ENCODE measurements at places on chromosomes 4 and X. TPM values are rescaled to one million over a fixed set of nuclear protein-coding genes. Genes with fewer than 3 reads are reported as not detected.

DNA sequence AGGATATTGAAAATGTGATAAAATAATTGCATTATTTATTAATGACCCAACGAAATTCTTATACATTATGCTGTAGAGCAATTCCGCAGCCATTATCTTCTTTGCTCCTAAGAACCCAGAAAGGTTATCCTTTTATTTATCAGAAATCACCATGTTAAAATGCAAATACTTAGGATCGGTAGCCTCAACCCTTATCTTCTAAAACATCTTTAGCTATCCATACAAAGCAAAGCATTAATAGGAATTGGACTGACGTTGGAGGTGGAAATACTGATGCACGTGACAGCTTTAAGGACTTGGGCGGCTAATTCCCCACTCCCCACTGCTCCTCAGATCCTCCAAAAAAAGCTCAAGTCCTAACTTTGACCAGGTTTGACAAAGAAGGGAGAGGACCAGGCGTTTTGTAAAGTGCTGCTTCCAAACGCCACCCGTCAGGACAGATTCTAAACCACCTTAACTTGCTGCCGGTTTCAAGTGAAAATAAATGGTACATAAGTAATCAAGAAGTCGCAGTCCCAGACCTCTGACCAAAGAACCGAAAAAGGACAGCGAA, 539 bp upstream of the SPCS3 start:
- peak overlapping the region; percentile 95 for H3K4me3 ChIP-seq
- no peaks in the 10 kb centered on the region for H3K27me3 ChIP-seq
- peaks cover 4% of the 10 kb centered on the region for H3K36me3 ChIP-seq
- H3K27ac ChIP-seq: peak overlapping the region; percentile 40

DNA sequence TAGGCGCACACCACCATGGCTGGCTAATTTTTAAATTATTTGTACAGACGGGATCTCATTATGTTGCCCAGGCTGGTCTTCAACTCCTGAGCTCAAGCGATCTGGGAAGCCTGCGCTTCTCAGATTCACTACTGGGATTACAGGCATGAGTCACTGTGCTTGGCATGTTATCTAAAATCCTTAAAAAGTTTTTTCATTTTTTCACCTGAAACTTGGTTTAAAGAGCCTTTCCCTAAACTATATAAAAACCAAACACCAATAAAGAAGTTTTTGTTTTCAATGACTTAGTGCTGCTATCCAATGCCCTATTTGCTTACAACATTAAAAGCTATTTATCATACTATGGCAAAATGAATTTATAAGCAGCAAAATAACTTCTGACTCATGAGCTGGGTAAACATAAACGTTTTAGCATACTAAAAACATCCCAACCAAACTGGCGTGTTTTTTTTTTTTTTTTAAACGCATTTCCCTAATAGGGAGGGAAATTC, 127.8 kb downstream of the UBE2K start:
- H3K27ac ChIP-seq: no peak overlapping the region
- H3K36me3 ChIP-seq: peaks cover 51% of the 10 kb centered on the region
- H3K4me1 ChIP-seq: no peaks in the 10 kb centered on the region
- no peak for DNase-seq
- no peaks in the 10 kb centered on the region for H3K27me3 ChIP-seq
- no peak overlapping the region for H3K4me3 ChIP-seq

GRCh38 chr4:78922207-78922606, 17.0 kb downstream of the PAQR3 start:
- no peak for DNase-seq
- no peaks in the 10 kb centered on the region for H3K27me3 ChIP-seq
- no peak overlapping the region for H3K27ac ChIP-seq
- H3K36me3 ChIP-seq: no peaks in the 10 kb centered on the region

DNA sequence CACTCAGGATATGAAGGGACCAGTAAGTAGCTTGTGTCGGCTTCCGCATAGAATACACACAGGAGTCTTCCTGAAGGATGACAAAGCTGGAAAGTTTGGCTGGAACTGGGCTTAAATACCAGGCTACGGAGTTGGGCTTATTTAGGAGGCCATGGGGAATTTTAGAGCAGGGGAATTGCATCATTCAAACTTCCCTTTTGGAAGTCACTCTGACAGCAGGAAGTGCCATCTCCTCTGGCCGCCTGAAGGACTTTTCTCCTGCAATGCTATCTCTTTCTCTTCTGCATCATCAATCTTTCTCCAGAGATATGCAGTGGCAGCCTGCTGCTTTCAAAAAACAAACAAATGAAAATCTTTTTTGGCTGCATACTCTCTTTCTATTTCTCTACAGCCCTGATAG, 48.4 kb upstream of the PAK3 start:
- no peak for DNase-seq
- no peaks in the 10 kb centered on the region for H3K27me3 ChIP-seq
- H3K4me1 ChIP-seq: no peaks in the 10 kb centered on the region
- no peak overlapping the region for H3K4me3 ChIP-seq
- no peak overlapping the region for H3K27ac ChIP-seq

Gene NHS
- total RNA-seq: not detected

GRCh38 chrX:52420824-52421443, 52.1 kb downstream of the XAGE2 start:
- H3K27me3 ChIP-seq: no peaks in the 10 kb centered on the region
- H3K27ac ChIP-seq: no peak overlapping the region
- H3K4me3 ChIP-seq: no peak overlapping the region
- DNase-seq: no peak
- no peaks in the 10 kb centered on the region for H3K36me3 ChIP-seq
- no peaks in the 10 kb centered on the region for H3K4me1 ChIP-seq

DNA sequence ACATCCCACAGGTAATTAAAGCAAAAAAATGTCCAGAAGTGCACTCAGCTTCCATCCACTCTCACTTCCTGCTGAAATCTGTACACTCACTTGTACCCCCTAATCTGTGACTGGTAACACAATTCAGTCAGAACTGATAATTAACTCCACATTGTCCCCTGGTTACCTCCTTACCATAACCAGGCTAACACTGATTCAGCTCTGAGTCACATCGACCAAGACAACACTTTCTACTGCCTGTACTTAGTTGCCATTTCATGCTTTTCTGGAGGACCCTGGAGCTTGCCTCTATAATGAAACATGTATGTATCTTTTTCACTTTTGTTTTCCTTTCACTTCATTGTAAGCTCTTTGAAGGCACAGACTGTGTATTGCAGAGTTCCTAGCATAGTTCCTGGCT, 130.9 kb upstream of the GABRG1 start:
- no peak overlapping the region for H3K27ac ChIP-seq
- no peaks in the 10 kb centered on the region for H3K36me3 ChIP-seq
- DNase-seq: no peak
- H3K27me3 ChIP-seq: no peaks in the 10 kb centered on the region
- H3K4me3 ChIP-seq: no peak overlapping the region
- H3K4me1 ChIP-seq: no peaks in the 10 kb centered on the region

DNA sequence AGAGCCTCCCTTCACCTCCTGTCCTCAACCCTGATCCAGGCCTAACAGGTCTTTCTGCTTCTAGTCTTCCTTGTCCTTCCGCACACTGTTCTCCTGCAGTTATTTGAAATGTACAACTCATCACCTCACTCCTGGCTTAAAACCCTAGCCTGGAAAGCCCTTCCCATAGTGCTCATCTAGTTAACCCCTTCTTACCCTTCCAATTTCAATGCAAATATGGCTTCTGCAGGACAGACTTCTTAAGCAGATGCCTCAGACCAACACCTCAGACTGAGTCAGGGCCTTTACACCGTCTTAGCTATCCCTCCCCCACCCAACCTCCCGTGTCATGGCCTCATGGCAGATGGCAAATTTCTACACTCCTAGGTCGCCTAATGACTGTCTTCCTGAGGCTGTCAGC, 130.4 kb downstream of the BCOR start:
- no peak overlapping the region for H3K4me3 ChIP-seq
- H3K36me3 ChIP-seq: no peaks in the 10 kb centered on the region
- peaks cover 18% of the 10 kb centered on the region for H3K4me1 ChIP-seq

Gene XAGE2
- total RNA-seq: not detected

DNA sequence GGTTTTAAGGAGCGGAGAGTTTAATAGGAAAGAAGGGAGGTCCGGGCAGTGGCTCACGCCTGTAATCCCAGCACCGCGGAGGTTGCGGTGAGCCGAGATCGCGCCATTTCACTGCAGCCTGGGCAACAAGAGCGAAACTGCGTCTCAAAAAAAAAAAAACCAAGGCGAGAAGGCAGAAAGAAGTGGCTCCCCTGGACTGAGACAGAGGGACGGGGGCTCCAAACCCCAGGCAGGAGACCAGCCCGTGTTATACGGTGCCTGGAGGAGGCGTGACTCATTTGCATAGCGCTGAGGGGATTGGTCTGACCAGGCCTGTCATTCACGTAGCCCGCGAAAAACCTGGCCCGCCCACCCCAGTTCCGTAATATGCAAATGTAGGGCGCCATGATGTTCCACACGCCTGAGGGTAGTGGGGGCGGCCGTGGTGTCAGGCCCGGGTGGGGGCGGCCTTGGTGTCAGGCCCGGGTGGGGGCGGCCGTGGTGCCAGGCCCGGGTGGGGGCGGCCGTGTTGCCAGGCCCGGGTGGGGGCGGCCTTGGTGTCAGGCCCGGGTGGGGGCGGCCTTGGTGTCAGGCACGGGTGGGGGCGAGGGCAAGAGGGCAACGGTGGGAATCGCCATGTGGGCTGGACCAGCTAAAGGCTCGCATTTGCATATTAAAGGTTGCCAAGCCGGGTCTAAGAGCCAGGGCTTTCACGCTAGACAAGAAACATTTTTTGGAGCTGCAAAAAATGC, 2.1 kb downstream of the PLCXD1 start:
- H3K4me1 ChIP-seq: no peaks in the 10 kb centered on the region
- H3K27me3 ChIP-seq: peaks cover 2% of the 10 kb centered on the region
- DNase-seq: peak; percentile 89
- no peaks in the 10 kb centered on the region for H3K36me3 ChIP-seq
- peak overlapping the region; percentile 61 for H3K27ac ChIP-seq

DNA sequence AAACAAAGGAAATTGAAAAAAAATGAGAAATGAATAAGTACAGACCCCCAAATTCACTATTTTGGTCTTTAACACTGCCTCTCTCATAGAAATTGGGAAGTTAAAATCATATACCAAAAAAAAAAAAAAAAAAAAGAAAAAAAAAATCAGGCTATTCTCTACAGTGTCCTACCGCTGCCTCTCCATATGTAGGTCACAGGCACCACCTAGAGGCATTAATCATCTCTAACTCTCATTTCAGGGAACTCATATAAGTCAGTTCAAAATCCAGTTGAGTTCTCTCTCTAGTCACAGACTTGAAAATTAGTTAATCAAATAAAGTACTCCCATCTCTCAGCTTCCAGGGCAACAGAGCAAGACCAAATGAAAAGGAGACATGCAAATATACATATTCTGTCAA, 47.9 kb downstream of the COX18 start:
- H3K27me3 ChIP-seq: no peaks in the 10 kb centered on the region
- no peak overlapping the region for H3K4me3 ChIP-seq
- no peak overlapping the region for H3K27ac ChIP-seq
- H3K4me1 ChIP-seq: no peaks in the 10 kb centered on the region
- H3K36me3 ChIP-seq: no peaks in the 10 kb centered on the region

Gene MAGEC1
- not detected for total RNA-seq

Gene HS6ST2
- total RNA-seq: not detected

DNA sequence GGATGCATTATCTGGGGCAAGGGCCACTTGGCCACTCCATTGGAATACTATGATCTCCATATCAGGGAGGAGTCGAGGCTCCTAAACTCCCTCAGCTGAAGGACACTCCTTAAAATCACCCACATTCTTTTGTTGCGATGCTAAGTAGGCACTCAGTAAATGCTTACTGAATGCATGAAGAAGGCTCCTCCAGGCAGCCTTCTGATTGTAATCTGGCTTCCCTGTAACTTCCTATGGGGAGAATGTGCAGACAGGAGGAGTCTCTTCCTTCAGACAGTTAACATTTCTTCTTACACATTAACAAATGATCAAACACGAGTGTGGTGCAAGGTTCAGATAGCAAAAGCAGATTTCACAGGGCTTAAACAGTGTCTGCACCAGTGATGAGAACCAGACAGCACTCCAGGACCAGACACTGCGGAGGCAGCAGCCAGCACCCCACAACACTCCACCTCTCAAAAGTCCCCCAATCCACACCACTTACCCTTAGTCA, 21.4 kb upstream of the USO1 start:
- no peak overlapping the region for H3K4me3 ChIP-seq
- H3K27ac ChIP-seq: no peak overlapping the region
- no peaks in the 10 kb centered on the region for H3K27me3 ChIP-seq
- no peak for DNase-seq

- H3K27ac ChIP-seq: no peak overlapping the region
- H3K4me3 ChIP-seq: no peak overlapping the region
- no peak for DNase-seq
- H3K27me3 ChIP-seq: no peaks in the 10 kb centered on the region
- no peaks in the 10 kb centered on the region for H3K36me3 ChIP-seq
Measured at GRCh38 chr4:144518181-144518895, 127.6 kb upstream of the HHIP start.

- peaks cover 9% of the 10 kb centered on the region for H3K4me1 ChIP-seq
- no peaks in the 10 kb centered on the region for H3K36me3 ChIP-seq
- no peak for DNase-seq
- peak overlapping the region; percentile 57 for H3K4me3 ChIP-seq
Measured at GRCh38 chrX:53072418-53073114, 9.6 kb upstream of the TSPYL2 start.

DNA sequence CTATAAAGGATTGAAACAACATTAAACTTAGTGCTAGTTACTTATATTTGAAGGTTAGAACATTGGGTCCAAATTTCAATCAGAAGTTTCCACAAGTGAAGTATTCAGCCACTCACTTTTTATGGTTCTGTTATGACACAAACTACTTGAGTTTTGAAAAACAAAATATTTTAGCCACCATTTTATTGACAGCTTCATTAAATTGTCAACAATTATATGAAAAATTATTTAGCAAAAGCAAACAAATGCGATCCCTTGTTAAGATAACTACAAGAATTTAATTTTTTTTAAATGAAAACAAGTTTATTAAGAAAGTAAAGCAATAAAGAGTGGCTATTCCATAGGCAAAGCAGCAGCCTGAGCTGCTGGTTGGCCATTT, 3.1 kb downstream of the CXCL2 start:
- no peak for DNase-seq
- no peaks in the 10 kb centered on the region for H3K4me1 ChIP-seq
- no peak overlapping the region for H3K27ac ChIP-seq
- H3K27me3 ChIP-seq: no peaks in the 10 kb centered on the region
- H3K4me3 ChIP-seq: no peak overlapping the region

- no peak for DNase-seq
- no peaks in the 10 kb centered on the region for H3K27me3 ChIP-seq
- H3K27ac ChIP-seq: no peak overlapping the region
- no peaks in the 10 kb centered on the region for H3K36me3 ChIP-seq
- peak overlapping the region; percentile 74 for H3K4me3 ChIP-seq
Measured at GRCh38 chr4:83536362-83537272, 709 bp downstream of the GPAT3 start.

GRCh38 chrX:16633754-16634153, 16.2 kb upstream of the S100G start:
- H3K36me3 ChIP-seq: no peaks in the 10 kb centered on the region
- no peaks in the 10 kb centered on the region for H3K27me3 ChIP-seq
- DNase-seq: no peak
- no peak overlapping the region for H3K27ac ChIP-seq
- H3K4me3 ChIP-seq: no peak overlapping the region
- H3K4me1 ChIP-seq: no peaks in the 10 kb centered on the region

All from T-cell (primary cell).